Left renal pelvis (tissue), 4 donors: ENCODE measurements at places on chromosomes 11 and 22.

DNA sequence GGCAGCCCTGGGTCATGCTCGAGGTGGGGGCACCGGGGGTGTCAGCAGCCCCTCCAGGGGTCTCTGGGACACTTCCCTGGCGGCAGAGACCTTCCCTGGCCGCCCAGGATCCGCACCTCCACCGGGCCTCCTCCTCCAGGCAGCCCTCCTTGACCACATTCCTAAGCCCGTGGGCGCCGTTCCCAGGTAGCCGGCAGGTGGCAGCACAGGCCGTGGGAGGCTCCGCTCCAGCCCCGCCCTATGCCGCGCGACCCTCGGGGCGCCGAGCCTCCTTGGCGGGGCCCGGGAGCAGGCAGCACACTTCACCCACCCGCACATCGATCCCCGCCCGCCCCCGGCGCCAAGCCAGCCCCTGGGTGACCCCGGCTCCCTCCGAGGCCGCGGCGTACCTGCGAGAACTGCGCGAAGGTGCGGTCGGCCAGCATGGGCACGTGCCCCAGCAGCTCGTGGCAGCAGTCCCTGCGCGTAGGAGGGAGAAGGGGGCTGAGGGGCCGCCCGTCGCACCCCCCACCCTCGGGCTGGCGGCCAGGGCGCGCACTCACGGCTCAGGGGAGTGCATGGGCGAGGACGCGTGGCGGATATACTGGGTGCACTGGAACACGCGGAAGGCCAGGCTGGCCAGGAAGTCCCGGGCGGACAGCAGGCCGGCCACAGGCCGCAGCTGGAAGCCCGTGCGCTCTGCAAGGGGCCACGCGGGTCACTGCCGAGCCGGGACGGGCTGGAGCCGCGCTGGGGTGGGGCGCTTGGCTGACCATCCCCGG, 5.3 kb upstream of the INS start:
- no peak for DNase-seq

- no peak for DNase-seq
These were observed 148.7 kb upstream of the MTMR2 start for GRCh38 chr11:96072592-96072991.

GRCh38 chr22:33654173-33654895, 265.9 kb downstream of the LARGE1 start:
- no peak for DNase-seq

- DNase-seq = no peak
These were observed 17.4 kb upstream of the SLC1A2 start for GRCh38 chr11:35436581-35437250.

- DNase-seq = no peak
These were observed 1.6 kb upstream of the KAT5 start for GRCh38 chr11:65710421-65710820.

GRCh38 chr22:24134090-24134846, 47.0 kb upstream of the SUSD2 start:
- peak; percentile 55 for DNase-seq
